GM20000 (cell line): ENCODE measurements at places on chromosomes 7 and 10.
A peak's percentile ranks its signal among the peaks of the same experiment; 100 is the strongest.

- DNase-seq = peak; percentile 58
These were observed at the start of gene TMEM273 for GRCh38 chr10:49187950-49188761. TSS of gene TMEM273 (minus strand) at chr10:49188391. CDS start at chr10:49188336, 55 bp downstream.

- DNase-seq = peak; percentile 99
These were observed at the start of gene CCNJ for GRCh38 chr10:96043033-96043892. TSS of gene CCNJ (plus strand) at chr10:96043583. CDS start at chr10:96044394, 811 bp downstream.

GRCh38 chr7:44827567-44827966 lies 20.3 kb downstream of the H2AZ2 start:
- no peak for DNase-seq

GRCh38 chr10:103147645-103148044 lies 45.4 kb downstream of the NT5C2 start:
- DNase-seq = no peak

GRCh38 chr10:101453318-101453717 lies 99.4 kb downstream of the BTRC start:
- no peak for DNase-seq

DNA sequence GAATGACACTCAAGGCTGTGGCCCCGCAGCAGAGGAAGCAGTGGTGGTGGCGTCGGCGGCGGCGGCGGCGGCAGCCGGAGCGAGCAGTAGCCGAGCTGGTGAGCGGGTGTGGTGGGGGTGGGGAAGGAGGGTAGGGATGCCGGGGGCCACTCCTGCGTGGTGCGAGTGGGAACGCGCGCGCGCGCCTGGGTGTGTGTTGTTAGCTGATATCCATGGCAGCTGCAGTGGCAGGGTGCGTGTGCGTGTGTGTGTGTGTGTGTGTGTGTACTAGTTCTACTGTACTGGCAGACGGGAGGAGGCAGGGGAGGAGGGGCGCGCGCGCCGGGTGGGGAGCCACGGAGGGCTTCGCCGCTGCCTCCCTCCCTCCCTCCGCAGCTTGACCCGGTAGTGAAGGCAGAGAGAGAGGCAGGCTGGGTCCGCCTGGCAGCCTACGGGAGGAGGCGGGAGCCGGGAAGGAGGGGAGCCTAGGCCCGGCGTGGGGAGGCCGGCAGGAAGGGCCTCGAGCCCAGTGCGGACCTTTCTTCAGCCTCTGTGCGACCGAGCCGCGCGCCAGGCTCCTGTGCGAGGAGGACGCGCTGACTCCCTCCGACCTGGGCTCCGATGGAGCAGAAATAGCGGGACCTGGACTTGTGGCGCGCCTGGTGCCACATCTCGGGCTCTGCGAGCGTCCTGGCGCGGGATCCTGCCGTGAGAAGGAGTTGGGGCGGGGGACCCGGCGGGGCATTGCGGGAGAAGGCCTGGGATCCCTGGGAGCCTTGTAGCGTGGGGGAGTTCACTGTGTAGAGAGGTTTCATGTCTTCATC lies at the start of gene MAGI2:
Gene MAGI2, minus strand, starts transcription at position 110 of the 803 bp plus-strand sequence. CDS start 347 bp downstream, outside the sequence.
- no peak for DNase-seq

DNA sequence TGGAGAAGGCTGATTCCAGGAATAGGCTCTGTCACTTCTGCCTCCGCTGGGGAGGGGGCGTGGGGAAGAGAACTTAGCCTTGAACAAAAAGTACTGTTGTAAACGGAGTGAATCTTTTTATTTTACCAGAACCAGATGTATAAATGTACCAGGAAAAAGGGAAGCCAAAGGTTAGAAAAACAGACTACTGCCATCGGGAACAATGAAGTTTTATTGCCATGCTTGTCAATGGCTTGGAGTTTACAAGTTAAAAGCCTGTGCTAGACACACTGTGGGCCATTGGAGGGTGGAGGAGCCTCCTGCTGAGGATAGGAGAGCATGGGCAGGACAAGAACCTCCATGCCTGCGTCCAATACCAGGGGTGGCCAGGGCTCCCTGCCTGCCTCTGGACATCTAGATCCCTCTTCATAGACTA lies 161.7 kb upstream of the LYZL2 start:
- DNase-seq = no peak

- no peak for DNase-seq
These were observed 852.0 kb upstream of the PHF14 start for GRCh38 chr7:10121631-10122030.

DNA sequence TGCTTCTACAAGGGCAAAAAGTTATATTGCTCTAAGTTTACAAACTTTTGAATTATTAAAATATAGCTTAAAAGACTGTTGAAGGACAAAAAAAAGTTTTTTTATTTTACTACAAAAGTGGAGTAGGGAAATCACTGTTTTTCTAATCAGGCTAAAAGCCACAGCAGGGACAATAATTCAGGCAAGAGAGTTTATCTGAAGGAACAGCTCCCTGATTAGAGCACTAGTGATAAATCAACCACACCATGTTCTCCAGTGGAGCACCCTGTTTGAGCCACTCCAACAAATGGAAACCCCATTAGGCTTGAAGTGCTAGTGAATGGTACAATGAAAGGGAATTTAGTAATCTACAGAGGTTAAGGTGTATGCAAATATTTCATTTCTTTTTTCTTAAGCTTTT lies 357.1 kb downstream of the SEMA3D start:
- DNase-seq = no peak

GRCh38 chr7:79217468-79217867 lies 236.0 kb downstream of the MAGI2 start:
- DNase-seq = no peak
